Erythroblast (primary cell): ENCODE measurements at places on chromosomes 12 and 14.

DNA sequence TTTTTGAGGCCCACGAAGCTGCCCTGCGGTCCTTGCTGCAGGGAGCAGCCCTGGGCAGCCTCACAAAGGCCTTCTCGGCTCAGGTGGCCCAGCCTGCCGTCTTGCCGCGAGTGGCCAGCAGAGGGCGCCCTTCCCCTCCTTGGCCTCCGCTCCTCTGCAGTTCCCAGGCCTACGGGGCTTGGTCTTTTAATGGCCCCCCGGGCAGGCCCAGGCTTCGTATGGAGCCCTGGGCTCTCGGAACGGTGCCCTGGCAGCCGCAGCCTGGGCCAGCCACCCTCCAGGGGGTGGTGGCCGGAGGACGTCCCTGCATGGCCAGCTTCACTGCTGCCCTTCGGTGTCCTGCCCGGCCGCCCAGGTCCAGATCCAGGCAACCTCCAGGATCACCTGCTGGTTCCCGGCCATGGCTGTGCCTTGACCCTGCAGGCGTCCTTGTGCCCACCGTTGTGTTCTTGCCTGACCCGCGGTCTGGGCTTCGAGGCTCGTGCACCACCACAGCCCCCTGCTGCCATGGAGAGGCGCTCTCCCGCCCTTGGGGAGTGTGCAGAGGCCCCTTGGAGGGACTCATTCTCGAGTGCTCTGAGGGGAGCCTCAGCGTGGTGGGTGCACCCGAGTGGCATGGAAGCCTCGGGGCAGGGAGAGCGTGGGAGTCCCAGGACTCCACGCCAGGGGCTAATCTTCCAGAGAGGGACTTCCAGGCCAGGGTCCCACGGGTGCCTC, 9.4 kb downstream of the ASPG start:
- peak; percentile 58 for DNase-seq

- DNase-seq, result no peak
These were observed at the start of gene LRRC10 for GRCh38 chr12:69610729-69611128. Gene LRRC10 (minus strand): TSS chr12:69610907. CDS start chr12:69610838, 69 bp downstream.

GRCh38 chr14:85058150-85058549, 471.8 kb upstream of the FLRT2 start:
- DNase-seq, result no peak

- DNase-seq, result no peak
These were observed 23.4 kb downstream of the DNM1L start for GRCh38 chr12:32702473-32702872.

DNA sequence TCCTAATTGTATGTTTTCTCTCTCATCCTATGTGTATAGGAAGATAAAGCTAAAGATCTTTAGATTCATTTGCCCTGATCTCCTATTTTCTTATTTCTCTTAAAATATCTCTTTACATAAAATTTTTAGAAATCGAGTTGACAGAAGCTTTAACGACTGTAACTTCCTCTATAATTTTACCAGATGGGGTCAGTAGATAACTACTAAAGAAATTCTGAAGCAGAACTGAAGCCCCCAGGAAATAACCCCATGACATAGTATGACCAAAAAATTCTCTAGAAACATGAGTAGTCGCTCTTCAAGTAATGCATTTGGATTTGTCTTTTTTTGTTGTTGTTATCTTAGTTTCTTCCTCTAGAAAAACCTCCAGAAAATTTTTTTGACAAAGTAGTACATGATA, 288.0 kb downstream of the ERC1 start:
- no peak for DNase-seq

DNA sequence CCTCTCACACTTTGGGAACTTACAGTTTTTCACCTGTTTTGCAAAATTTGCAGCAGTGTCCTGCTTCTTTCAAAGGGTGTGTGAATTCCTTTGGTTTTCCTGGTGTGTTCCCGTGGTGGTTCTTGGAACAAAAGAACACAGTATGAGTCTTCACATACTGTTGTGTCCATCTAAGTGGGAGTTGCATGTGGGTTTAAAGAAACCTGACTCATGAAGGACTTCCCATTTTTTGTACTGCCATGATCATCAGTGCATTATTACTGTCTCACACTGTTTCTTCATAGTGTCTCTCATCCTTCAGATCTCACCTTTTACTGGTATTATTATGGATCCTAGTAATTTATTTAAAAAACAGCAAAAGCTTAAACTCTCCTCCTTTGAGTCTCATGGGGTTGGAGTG, 3.8 kb upstream of the GZMH start:
- no peak for DNase-seq

- no peak for DNase-seq
These were observed 1.5 kb downstream of the RFLNA start for GRCh38 chr12:124296295-124296915.

DNA sequence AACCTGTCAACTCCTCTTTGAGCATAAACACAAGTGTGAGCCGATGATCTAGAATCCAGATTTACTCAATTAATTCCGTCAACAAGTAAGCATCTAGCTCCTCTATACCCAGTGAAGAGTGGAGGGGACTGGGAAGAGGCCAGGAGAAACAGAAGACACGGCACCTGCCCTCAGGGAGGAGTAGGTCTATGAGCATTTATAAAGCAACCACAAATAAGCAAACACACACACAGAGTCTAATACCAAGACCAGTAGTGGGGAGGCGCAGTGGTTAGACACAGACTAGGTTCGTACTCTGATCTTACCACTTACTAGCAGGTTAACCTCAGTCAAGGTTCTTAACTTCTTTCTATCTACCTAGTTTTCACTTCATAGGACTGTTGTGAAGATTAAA, 5.9 kb upstream of the FOXN3 start:
- DNase-seq, result no peak

GRCh38 chr12:33703221-33703620, 263.6 kb upstream of the SYT10 start:
- no peak for DNase-seq

- no peak for DNase-seq
These were observed 25.6 kb upstream of the TEAD4 start for GRCh38 chr12:2933586-2933985.

- peak; percentile 75 for DNase-seq
These were observed 2.2 kb upstream of the NXPH4 start for GRCh38 chr12:57214398-57214781.

DNA sequence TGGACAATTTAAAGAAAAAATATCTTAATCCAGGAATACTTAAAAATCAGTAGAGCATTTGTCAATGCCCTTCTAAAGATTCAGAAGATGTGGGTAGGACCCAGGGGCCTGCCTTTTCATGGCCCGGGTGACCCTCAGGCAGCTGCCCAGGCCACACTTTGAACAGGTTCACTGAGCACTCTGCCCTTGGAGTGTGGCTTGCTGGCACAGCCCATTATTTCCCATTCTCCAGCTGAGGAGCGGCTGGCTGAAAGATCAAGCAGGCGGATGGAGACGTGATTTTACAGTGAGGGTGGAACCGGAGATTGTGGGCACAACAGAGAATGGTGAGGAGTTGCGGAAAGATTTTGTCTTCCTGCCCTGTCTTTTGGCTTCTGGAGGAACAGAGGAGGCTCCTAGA, 7.1 kb upstream of the PRPH start:
- DNase-seq, result no peak

- DNase-seq, result no peak
These were observed 57.2 kb downstream of the ATF7 start for GRCh38 chr12:53568809-53569557.

- no peak for DNase-seq
These were observed 33.5 kb upstream of the ATP2A2 start for GRCh38 chr12:110247340-110248095.

DNA sequence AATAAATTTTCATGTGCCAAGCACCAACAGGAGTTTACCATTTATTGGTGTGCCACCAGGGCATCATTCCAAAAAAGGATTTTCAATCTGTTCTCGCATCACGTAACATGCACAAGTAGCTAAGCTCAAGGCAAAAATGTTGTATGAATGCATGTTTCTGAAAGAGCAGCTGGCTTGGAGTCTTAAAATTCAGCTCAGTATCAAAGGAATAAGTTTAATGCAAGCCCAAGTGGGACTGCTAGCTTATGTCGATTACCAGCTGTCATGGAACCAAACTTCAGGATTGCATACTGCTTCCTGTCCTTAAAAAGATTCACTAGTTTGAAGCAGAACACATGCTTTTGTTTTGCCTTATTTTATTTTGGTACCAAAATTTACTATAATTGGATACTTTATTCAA, 437.0 kb downstream of the FSCB start:
- no peak for DNase-seq

GRCh38 chr12:73274976-73275375, 1002.8 kb downstream of the TRHDE start:
- no peak for DNase-seq

DNA sequence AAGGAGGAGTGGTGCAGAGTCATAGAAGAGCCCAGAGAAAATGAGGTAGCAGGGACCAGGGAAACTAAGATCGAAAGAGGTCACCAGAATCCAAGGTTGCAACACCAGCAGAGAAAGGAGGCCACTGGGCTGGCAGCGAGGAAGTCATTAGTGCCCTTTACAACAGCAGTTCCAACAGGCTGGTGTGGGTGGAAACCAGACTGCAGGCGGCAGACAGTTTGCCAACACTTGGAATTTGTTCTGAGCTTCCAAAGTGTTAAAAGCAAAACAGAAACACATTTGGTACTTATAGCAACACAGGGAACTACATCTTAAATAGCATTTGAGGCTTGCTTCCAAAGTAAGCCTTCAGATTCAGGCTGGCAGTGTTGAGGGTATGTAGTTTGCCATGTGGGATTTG, 95.2 kb upstream of the PWP1 start:
- DNase-seq, result no peak

- DNase-seq, result peak; percentile 48
These were observed 55.7 kb downstream of the TRPV4 start for GRCh38 chr12:109777544-109777943.

DNA sequence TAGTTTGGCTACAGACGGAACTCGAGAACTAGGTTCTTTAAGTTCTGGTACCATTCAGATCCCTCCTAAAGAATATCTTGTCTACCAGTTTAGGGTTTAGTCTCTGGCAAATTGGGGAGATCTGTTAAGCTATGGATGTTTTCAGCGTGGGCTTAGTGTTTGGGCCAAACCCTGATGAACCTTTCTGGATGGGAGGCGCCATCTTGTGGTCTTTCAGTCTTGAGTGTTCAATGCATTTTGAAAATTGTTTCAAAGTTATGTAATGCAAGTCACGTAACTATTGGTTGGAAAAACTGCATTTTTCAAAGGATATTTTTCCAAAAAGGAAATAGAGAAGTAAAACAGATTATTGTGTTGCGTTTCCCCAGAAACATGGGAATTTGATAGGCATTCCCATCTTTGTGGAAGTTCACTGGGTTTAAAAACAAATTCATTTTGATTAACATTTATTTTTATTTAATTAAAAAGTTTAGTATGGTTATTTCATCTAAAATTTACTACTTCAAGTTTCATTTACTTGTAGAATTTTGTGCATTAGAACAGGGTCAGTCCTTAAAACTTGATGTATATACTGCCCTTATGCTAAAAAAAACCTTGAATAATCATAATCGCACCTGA, 169.0 kb downstream of the PRIMA1 start:
- peak; percentile 47 for DNase-seq

GRCh38 chr12:2618291-2618995, 176.3 kb upstream of the FKBP4 start:
- DNase-seq, result no peak

- no peak for DNase-seq
These were observed 1325.7 kb downstream of the SLC16A7 start for GRCh38 chr12:60921541-60921940.

DNA sequence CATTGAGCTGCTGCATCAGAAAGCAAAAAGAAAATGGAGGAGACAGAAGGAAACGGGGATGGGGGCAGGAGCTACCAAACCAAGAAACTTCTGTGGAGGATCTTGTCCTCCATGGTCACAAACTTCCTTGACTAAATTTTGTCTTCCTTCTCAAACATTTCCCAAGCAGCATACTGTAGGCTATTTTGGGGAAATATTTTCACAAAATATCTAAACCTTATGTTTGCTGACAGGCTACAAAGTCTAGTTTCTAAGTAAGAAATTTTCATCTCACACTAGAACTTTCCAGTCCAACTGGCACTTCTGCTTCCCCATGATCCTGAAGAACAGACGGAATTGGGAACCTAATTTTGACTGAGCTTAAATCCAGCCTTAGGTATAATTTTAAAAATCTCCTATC, 552.0 kb downstream of the SNAPC1 start:
- no peak for DNase-seq

DNA sequence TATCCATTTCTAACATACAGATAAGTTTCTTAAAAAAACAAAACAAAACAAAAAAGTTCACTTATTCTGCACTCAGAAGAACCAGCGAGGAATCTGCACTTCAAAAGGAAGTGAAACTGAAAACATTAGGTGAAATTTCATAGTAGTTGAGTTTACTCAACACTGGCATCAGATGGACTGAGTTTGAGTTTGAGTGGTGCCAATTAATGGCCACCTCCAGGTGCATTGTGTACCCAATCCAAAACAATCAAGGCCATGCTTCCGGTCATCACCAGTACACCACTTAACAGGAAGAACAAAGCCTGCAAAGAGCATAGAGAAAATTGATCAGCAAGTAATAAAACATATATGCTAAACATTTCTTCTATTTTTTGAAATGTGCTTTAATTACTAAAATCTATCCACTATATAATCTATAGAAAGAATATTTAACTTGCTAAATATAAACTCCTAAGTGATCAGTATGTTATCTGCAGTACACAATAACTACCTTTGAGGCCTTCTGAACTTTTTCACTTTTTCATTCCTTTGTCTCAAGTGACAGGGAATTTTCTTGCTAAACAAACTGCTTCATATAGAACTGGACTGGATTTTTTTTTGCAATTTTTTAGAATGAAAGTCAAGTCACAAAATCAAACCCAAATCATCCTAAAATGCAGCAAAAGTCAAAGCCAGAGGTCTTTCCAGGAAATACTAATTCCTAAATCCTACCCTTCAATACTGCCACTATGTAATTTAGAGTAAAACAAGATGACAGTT, 11.5 kb downstream of the SLC38A2 start:
- DNase-seq, result no peak

- DNase-seq, result no peak
These were observed 592.5 kb downstream of the RPL10L start for GRCh38 chr14:46058964-46059563.

- peak; percentile 63 for DNase-seq
These were observed 2.5 kb upstream of the TEP1 start for GRCh38 chr14:20415782-20416206.

GRCh38 chr14:53780051-53780555, 176.5 kb downstream of the BMP4 start:
- DNase-seq, result no peak

DNA sequence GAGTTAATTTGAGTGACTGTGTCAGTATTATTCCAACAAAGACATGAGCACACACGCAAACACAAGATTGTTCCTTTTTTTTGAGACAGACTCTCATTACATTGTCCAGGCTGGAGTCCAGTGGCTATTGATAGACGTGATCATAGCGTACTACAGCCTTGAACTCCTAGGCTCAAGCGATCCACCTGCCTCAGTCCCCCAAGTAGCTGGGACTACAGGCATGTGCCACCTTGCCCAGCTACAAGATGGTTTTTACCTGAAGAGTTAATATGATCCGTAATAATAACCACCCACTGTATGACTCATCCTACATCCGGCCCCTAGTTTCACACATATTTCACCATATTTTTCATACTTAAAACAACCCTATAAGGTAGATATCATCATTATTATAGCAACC, 26.8 kb downstream of the BCAT1 start:
- DNase-seq, result no peak

- no peak for DNase-seq
These were observed 2.2 kb upstream of the MMP19 start for GRCh38 chr12:55844961-55845360.

- no peak for DNase-seq
These were observed 43.1 kb upstream of the ATF7IP start for GRCh38 chr12:14322403-14322802.

GRCh38 chr12:102763061-102763460, 154.0 kb downstream of the PAH start:
- no peak for DNase-seq
